ENCODE measurements at places on chromosomes 6 and 20. TPM values are rescaled to one million over a fixed set of nuclear protein-coding genes. Genes with fewer than 3 reads are reported as not detected.

The HCRTR2 gene
- total RNA-seq = not detected

DNA sequence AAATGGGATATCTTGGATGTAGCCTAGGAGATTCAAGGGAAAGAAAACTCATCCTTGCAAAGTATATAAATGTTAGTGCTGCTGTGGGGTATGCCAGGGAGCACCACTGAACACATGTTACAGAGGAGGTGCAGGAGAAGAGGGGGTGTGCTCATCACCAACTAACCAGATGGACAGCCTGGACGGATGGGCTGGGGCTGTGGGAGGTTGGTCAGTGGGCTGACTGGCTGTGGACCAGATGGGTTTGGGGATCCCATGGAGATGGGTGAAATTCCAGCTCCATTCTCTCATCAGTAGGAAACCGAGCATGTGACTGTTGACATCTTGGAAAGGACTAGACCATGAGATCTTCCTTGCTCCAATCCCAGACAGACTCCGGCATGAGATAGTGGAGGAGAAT lies 201.0 kb downstream of the LRFN2 start:
- no peak overlapping the region for H3K27ac ChIP-seq
- no peak overlapping the region for H3K4me3 ChIP-seq
- H3K27me3 ChIP-seq = no peaks in the 10 kb centered on the region
- DNase-seq = no peak
- H3K4me1 ChIP-seq = no peaks in the 10 kb centered on the region

The BMP2 gene
- total RNA-seq = 90.0 TPM

The CLPSL1 gene
- total RNA-seq = not detected

The NRM gene
- total RNA-seq = 3.3 TPM

GRCh38 chr6:26251354-26252076 lies 113.5 kb upstream of the BTN3A2 start:
- peak overlapping the region; percentile 82 for H3K27ac ChIP-seq
- DNase-seq = peak; percentile 71
- H3K27me3 ChIP-seq = peaks cover 5% of the 10 kb centered on the region
- H3K4me3 ChIP-seq = peak overlapping the region; percentile 45
- H3K4me1 ChIP-seq = peaks cover 19% of the 10 kb centered on the region

- H3K4me3 ChIP-seq = no peak overlapping the region
- no peaks in the 10 kb centered on the region for H3K27me3 ChIP-seq
- no peak for DNase-seq
- H3K36me3 ChIP-seq = peaks cover 5% of the 10 kb centered on the region
- no peaks in the 10 kb centered on the region for H3K4me1 ChIP-seq
Measured at GRCh38 chr6:143822584-143823024, 20.5 kb upstream of the LTV1 start.

DNA sequence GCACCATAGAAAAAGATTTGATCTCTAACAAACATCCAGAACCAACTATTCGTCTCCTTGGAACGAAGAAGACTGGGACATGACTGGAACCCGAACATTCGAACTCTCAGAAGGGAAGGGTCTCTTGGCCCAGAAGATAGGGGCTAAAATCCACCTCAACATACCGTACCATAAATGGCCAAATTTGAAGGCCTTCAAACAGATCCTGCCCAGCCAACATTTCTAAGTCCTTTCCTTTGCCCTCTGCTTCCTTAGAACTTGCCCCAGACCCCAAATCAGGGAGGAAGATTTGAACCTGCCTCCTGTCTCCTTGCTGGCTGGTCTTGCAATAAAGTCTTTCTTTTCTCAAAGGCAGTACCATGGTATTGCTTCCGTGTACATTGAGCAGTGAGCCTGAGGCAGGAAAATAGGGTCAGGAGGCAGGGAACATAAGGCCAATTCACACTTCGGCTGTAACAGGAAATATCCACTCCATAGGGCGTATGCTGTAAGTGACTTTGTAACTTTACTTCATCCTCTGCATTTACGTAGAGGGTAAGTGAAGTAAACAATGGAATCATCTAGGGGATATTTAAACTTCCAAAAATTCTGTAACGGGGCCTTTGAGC lies 1.8 kb upstream of the PXDC1 start:
- no peaks in the 10 kb centered on the region for H3K36me3 ChIP-seq
- H3K4me1 ChIP-seq = peaks cover 25% of the 10 kb centered on the region
- H3K4me3 ChIP-seq = no peak overlapping the region
- H3K27ac ChIP-seq = peak overlapping the region; percentile 100
- no peak for DNase-seq

Measured in upper lobe of left lung (tissue), 6 donors.